ENCODE measurements at places on chromosomes 12 and 14.
A peak's percentile ranks its signal among the peaks of the same experiment; 100 is the strongest.

DNA sequence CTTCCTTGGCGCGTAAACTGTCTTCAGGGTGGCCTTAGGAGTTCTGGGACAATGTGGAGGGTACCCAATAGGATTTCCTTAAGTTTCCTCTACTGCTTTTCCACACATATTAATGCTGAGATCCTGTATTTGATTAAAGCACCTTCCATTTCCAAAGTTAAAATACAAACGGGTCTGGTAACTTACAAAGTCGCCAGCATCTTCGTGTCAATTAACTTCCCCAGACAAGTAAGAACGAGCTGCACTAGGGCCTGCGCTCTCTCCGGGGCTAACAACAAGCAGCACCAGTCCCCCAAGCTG lies 130.9 kb downstream of the NDUFA12 start:
- H3K27ac ChIP-seq, result no peak overlapping the region
- H3K4me1 ChIP-seq, result peaks cover 15% of the 10 kb centered on the region
- no peaks in the 10 kb centered on the region for H3K36me3 ChIP-seq
- DNase-seq, result no peak
- peaks cover 71% of the 10 kb centered on the region for H3K27me3 ChIP-seq

DNA sequence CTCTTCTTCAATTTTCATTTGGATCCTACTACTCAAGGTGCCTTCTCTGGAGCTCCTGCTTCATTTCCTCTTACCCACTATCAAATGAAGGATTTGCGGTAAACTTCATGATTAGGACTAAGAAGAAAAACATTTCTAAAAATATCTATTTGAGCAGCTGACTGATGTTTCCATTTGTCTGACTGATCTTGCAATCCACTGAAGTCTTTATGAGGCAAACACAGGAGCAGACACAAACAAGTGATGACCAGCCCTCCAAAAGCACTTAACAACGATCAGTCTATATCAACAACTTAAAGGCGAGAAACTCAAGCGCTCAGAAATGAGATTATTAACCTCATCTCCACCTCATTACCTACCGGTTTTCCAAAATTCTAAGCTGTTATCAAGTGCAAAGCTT lies 26.2 kb downstream of the OSBPL8 start:
- peaks cover 11% of the 10 kb centered on the region for H3K36me3 ChIP-seq
- peaks cover 6% of the 10 kb centered on the region for H3K4me1 ChIP-seq
- H3K4me3 ChIP-seq, result no peak overlapping the region
- DNase-seq, result no peak

DNA sequence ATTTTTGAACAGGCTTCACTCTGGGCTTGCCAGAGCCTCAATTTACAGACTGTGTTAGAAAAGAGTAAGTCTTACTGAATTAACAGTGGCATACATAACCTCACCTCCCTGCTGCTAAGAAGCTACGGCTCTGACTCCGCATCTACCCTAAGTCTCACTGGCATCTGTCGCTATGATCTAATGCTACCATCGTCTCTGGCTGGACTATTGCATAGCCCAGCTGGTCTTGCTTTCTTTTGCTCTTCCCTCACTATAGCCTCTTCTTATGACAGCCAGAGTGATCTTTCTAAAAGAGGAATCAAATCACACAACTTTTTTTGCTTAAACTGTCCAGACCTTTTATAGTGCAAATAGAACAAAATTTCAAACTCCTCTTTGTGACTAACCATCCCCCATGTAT lies 81.1 kb downstream of the SLC24A4 start:
- H3K4me3 ChIP-seq, result no peak overlapping the region
- H3K27ac ChIP-seq, result no peak overlapping the region
- peaks cover 5% of the 10 kb centered on the region for H3K27me3 ChIP-seq
- no peaks in the 10 kb centered on the region for H3K36me3 ChIP-seq

GRCh38 chr14:53103636-53104340 lies 49.3 kb downstream of the DDHD1 start:
- H3K27ac ChIP-seq, result no peak overlapping the region
- H3K4me1 ChIP-seq, result no peaks in the 10 kb centered on the region
- no peaks in the 10 kb centered on the region for H3K27me3 ChIP-seq
- H3K36me3 ChIP-seq, result peaks cover 8% of the 10 kb centered on the region
- no peak for DNase-seq
- H3K4me3 ChIP-seq, result no peak overlapping the region

- H3K4me1 ChIP-seq, result peaks cover 54% of the 10 kb centered on the region
- H3K36me3 ChIP-seq, result peaks cover 13% of the 10 kb centered on the region
- H3K27me3 ChIP-seq, result no peaks in the 10 kb centered on the region
- DNase-seq, result no peak
- peak overlapping the region; percentile 93 for H3K27ac ChIP-seq
- H3K4me3 ChIP-seq, result peak overlapping the region; percentile 12
Observed at GRCh38 chr12:10718279-10718821, 4.8 kb downstream of the YBX3 start.

GRCh38 chr12:64160711-64161060 lies 61.4 kb downstream of the KICS2 start:
- peaks cover 24% of the 10 kb centered on the region for H3K27me3 ChIP-seq
- no peak for DNase-seq
- H3K36me3 ChIP-seq, result no peaks in the 10 kb centered on the region

DNA sequence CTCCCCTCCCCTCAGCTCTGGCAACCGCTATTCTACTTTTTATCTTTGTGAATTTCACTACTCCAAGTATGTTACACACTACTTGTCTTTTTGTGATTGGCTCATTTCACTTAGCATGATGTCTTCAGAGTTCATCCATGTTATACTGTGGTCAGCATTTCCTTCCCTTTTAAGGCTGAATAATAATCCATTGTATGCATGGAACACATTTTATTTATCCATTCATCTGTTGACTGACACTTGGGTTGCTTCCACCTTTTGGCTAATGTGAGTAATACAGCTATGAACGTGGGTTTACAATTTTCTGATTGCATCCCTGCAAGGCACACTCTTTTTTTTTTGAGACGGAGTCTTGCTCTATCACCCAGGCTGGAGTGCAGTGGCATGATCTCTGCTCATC lies 53.0 kb upstream of the FUT8 start:
- no peak for DNase-seq
- H3K27ac ChIP-seq, result no peak overlapping the region
- H3K36me3 ChIP-seq, result no peaks in the 10 kb centered on the region

GRCh38 chr12:6942331-6942665 lies 1.3 kb upstream of the RNU7-1 start:
- no peaks in the 10 kb centered on the region for H3K27me3 ChIP-seq
- no peak overlapping the region for H3K4me3 ChIP-seq
- DNase-seq, result no peak
- H3K36me3 ChIP-seq, result peaks cover 9% of the 10 kb centered on the region
- H3K4me1 ChIP-seq, result peaks cover 52% of the 10 kb centered on the region
- peak overlapping the region; percentile 86 for H3K27ac ChIP-seq

DNA sequence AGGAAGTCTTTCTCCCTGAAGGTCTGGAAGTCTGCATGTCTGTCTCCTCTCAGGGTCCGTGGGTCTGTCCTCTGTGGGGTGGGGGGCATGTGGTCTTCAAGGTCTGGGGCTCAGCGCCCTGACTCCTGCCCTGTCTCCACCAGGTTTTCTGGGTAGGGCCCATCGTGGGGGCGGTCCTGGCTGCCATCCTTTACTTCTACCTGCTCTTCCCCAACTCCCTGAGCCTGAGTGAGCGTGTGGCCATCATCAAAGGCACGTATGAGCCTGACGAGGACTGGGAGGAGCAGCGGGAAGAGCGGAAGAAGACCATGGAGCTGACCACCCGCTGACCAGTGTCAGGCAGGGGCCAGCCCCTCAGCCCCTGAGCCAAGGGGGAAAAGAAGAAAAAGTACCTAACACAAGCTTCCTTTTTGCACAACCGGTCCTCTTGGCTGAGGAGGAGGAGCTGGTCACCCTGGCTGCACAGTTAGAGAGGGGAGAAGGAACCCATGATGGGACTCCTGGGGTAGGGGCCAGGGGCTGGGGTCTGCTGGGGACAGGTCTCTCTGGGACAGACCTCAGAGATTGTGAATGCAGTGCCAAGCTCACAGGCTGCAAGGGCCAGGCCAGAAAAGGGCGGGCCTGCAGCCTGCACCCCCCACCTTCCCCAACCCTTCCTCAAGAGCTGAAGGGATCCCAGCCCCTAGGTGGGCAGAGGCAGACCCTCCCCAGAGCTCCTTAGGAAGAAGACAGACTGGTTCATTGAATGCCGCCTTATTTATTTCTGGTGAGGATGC lies 3.4 kb downstream of the AQP5 start:
- peaks cover 69% of the 10 kb centered on the region for H3K27me3 ChIP-seq
- no peak for DNase-seq
- peaks cover 11% of the 10 kb centered on the region for H3K4me1 ChIP-seq
- H3K4me3 ChIP-seq, result no peak overlapping the region
- no peak overlapping the region for H3K27ac ChIP-seq

DNA sequence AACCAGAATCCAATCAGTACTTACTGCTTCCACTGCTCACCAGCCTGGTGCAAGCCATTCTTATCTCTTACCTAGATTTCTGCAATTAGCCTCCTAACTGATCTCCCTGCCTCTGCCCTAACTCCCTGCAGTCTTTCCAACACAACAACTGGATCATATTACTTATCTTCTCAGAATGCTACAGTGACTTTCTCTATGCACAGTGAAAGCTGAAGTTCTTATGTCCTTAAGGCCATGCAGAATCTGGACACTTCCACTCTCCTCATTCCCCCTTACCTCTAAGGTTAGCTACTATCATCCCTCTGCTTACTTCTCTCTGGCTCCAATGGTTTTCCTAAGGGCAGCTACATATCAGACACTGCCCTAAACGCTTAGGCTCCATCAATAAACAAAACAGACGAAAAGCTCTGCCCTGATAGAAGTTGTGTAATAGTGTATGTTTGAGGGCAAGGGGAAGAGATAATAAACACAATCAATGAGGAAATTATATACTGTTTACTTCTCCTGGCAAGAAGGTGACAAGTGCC lies 4.0 kb downstream of the KTN1 start:
- H3K27me3 ChIP-seq, result no peaks in the 10 kb centered on the region
- H3K4me1 ChIP-seq, result peaks cover 53% of the 10 kb centered on the region
- no peak for DNase-seq
- no peak overlapping the region for H3K4me3 ChIP-seq
- H3K27ac ChIP-seq, result no peak overlapping the region

- peak overlapping the region; percentile 98 for H3K27ac ChIP-seq
- no peak for DNase-seq
- no peaks in the 10 kb centered on the region for H3K27me3 ChIP-seq
Observed at GRCh38 chr12:122721057-122721545, 4.5 kb upstream of the HCAR3 start.

DNA sequence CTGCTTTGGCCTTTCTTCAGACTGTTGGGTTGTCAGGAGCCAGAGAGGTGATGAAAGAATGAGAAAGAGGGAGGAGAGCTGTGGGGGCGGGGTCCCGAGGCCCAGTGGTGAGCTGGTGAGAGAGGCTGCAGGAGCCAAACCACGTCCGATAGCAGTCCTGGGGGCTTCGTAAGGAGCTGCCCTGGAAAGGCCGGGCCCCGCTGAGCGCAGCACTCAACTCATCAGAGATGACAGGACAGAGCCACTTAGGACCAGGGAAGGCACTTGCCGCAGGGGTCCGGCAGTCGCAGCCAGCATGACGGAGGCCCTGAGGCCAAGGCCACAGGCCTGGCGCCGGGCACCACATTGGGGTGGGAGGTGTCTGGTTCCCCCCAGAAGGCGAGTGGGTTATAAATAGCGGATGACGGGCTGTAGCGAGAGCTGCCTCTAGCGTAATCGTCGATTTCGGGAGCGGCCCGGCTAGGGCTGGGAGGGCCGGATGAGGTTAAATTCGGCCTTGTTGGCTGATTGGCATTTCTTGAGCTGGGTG lies 179.0 kb downstream of the TSPAN9 start:
- no peak overlapping the region for H3K4me3 ChIP-seq
- H3K27ac ChIP-seq, result no peak overlapping the region
- no peaks in the 10 kb centered on the region for H3K36me3 ChIP-seq
- no peak for DNase-seq
- H3K27me3 ChIP-seq, result no peaks in the 10 kb centered on the region
- peaks cover 4% of the 10 kb centered on the region for H3K4me1 ChIP-seq

DNA sequence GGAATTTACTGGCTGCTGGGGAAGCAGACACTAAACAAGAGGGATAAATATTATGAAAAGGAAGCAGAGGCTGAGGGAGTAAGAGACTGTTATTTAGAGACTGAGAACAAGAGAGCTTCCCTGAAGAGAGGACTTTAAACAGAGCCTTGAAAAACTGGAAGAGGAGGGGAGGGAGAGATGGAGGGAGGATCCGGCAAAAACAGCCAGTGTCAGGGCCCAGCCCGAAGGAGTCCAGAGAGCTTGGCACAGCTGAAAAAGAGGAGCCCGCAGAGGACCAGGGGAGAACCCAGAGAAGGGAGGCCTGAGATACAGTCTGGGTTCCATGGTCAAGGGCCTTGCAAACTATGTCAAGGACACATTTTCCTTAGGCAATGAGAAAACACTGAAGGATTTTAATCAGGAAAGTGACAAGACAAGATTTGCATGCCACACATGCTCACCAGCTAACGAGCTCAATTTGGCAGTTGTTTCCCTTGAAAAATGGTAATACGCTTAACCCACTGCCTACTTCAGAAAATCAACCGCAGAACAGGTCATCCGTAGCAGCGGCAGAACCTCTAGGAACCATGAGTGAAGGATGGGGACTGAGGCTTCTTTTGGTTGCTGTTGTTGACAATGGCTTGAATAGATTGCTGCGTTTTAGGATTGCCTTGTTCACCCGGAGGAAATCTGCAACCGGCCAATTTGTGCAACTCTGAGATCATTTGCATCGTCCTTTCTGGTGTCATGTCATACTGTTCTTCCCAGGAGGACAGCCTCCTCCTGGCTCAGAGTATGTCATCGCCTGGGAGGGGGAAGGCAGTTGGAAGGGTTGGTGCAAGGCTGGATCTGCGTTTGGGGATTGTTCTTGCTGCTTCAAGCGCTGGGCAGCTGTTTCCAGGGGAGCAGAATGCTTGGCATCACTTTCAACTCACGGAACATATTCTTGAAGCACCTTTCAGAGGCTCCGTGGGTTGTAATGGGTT lies 108.2 kb downstream of the PRMT8 start:
- H3K36me3 ChIP-seq, result no peaks in the 10 kb centered on the region
- no peak for DNase-seq
- no peak overlapping the region for H3K27ac ChIP-seq
- peaks cover 40% of the 10 kb centered on the region for H3K27me3 ChIP-seq

GRCh38 chr12:117114784-117115183 lies 15.6 kb upstream of the TESC start:
- peaks cover 8% of the 10 kb centered on the region for H3K4me1 ChIP-seq
- no peak overlapping the region for H3K27ac ChIP-seq
- H3K4me3 ChIP-seq, result no peak overlapping the region
- H3K27me3 ChIP-seq, result peaks cover under 1% of the 10 kb centered on the region

- H3K4me3 ChIP-seq, result no peak overlapping the region
- no peaks in the 10 kb centered on the region for H3K27me3 ChIP-seq
- H3K4me1 ChIP-seq, result peaks cover 17% of the 10 kb centered on the region
- H3K36me3 ChIP-seq, result peaks cover 16% of the 10 kb centered on the region
Observed at GRCh38 chr12:51242876-51243275, 4.2 kb downstream of the DAZAP2 start.

- no peaks in the 10 kb centered on the region for H3K27me3 ChIP-seq
- H3K27ac ChIP-seq, result no peak overlapping the region
- H3K4me1 ChIP-seq, result peaks cover 19% of the 10 kb centered on the region
- no peaks in the 10 kb centered on the region for H3K36me3 ChIP-seq
- no peak overlapping the region for H3K4me3 ChIP-seq
Observed at GRCh38 chr12:20420557-20420956, 52.2 kb downstream of the PDE3A start.

- H3K27me3 ChIP-seq, result no peaks in the 10 kb centered on the region
- no peak for DNase-seq
- no peak overlapping the region for H3K4me3 ChIP-seq
- H3K36me3 ChIP-seq, result no peaks in the 10 kb centered on the region
- peaks cover 4% of the 10 kb centered on the region for H3K4me1 ChIP-seq
Observed at GRCh38 chr12:99455350-99456035, 192.1 kb upstream of the GARIN6 start.

Measured in mesothelial cell of epicardium (in vitro differentiated cells).